CD4-positive, alpha-beta T cell treated with Interleukin-15 for 1 hour (primary cell): ENCODE measurements at places on chromosomes 7 and 10.
A peak's percentile ranks its signal among the peaks of the same experiment; 100 is the strongest.

- no peak for DNase-seq
Observed at GRCh38 chr7:142438235-142438922, 180.5 kb upstream of the PRSS58 start.

- no peak for DNase-seq
Observed at GRCh38 chr10:78588194-78588811, 480.5 kb upstream of the ZMIZ1 start.

DNA sequence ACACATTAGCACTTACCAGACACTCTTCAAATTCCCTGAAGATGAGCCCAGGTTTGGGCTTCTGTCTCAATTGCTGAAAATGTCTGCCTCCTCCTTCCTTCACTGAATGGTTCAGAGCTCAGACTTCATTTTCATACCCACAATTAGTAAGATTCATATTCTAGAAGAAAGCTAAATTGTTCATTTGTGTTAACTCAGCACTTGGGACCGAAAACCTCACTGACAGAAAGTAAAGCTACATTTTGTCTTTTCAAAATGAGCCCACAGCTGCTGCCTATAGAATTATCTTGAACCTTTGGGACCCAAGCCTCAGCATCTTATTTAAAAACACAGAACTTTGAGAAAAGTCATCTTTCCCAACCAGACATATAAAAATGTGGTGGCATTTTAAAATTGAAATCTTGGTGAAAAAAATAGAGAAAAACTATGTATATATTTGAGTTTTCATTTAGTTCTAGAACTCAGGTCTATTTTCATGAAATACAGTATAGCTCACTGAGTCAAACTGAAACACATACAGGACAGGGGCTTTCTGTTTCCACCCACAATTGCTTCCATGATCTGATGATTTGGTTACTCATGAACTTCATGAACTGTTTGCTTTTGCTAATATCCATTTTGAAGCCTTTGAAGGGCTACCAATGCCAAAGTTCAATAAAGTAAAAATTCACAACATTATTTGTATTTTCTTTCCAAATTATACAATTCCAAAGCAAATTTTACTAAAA lies 119.1 kb upstream of the PFKP start:
- DNase-seq, result no peak

- no peak for DNase-seq
Observed at GRCh38 chr10:49174926-49175500, 13.2 kb downstream of the TMEM273 start.

GRCh38 chr7:25069900-25070443 lies 55.1 kb downstream of the CYCS start:
- peak; percentile 30 for DNase-seq

DNA sequence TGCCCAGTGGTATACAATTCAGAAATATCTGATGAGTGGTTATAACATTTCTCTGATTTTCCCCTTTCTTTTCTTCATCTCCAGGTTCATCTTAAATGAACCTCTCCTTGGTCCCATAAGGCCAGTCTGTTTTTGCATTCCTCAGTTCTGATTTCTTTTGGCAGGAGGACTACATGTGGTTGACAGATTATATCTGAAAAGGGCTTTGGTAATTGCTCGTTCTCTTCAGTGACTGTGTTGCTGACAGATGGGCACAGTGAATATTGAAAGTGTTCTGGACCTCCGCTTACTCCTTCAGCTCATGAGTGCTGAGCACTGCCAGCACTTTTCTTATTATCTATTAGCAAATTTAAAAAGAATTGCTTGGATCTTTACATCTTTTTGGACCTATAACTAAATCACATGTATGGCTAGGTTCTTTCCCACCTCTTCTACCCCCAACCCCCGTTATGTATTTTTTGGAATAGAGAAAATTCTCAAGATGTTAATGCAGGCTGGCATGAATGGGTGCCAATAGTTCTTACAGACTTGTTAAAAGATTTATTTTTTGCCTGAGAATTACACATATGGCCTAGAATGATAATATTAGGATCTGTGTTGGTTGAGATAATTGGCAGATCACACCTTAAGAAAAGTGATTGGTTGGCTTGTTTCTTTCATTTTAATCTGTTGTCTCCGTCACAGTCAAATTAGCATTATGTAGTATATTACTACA lies 323.0 kb downstream of the EXOC4 start:
- DNase-seq, result no peak

GRCh38 chr10:35172574-35172973 lies 45.9 kb downstream of the CREM start:
- DNase-seq, result no peak

GRCh38 chr7:149444287-149444686 lies 16.6 kb downstream of the ZNF777 start:
- no peak for DNase-seq

- no peak for DNase-seq
Observed at GRCh38 chr10:28806488-28806941, 129.2 kb downstream of the BAMBI start.

DNA sequence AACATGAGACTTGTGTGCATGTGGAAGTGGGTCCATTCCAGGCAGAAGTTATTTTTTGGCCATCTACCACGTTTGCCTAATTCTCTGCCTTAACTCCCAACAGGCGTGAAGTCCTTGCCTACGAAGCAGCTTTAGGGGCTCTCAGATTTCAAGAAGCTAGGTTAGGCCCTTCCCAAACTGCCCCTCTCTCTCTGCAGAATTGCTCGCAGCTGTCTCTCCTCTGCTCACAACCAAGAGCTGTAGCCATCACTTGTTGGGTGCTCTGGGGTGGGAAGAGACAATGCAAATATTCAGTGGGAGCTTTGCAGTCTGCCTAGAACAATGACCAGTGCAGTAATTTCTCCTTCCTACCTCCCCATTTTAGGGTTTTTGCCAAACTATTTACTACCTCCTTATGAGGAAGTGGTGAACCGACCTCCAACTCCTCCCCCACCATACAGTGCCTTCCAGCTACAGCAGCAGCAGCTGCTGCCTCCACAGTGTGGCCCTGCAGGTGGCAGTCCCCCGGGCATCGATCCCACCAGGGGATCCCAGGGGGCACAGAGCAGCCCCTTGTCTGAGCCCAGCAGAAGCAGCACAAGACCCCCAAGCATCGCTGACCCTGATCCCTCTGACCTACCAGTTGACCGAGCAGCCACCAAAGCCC lies 24.9 kb downstream of the CYP17A1 start:
- DNase-seq, result no peak

DNA sequence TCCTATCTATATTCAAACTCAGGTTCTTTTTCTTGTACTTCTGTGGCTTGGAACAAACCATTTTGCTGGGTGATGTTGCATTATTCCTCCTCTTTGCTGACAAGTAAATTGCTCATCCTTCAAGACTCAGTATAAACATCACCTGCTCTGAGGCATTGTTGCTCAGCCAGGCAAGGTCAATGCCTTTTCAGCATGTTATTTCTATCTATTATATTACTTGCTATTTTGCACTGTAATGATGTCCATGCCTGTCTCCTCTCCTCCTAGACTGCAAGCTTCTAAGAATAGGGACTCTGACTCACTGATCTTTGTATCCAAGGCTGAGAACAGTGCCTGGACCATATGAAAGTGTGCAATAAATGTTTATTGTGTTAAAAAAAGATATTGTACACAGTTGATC lies 293.8 kb downstream of the RNLS start:
- DNase-seq, result no peak

- no peak for DNase-seq
Observed at GRCh38 chr10:76729841-76730487, 907.6 kb downstream of the KCNMA1 start.

- peak; percentile 70 for DNase-seq
Observed at GRCh38 chr10:69515699-69516259, 57.4 kb downstream of the NEUROG3 start.

DNA sequence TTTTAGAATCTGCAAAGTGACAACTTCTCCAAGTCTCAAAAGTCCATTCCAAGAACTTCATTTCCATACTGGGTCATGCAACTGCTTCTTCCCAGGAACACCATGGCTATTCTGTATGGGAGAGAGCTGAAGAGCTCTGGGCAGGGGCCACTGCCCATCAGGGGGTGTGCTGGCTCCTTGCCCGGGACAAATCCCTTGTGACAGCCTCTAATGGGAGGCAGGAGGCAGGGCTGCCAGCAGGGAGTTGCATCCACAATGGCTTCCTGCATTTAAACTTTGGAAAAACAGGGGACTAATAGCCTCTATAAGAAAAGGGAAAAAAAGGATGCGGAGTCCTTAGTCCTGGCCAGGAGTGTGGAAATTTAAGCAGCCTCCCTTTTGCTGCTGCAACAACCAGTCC lies 18.4 kb upstream of the FRMD4A start:
- no peak for DNase-seq

GRCh38 chr7:110835218-110835617 lies 255.7 kb upstream of the LRRN3 start:
- DNase-seq, result no peak

GRCh38 chr7:131013716-131014115 lies 279.7 kb upstream of the KLF14 start:
- DNase-seq, result no peak

- DNase-seq, result no peak
Observed at GRCh38 chr7:40211276-40212003, 76.6 kb downstream of the SUGCT start.

- no peak for DNase-seq
Observed at GRCh38 chr7:143234533-143234875, 12.7 kb downstream of the TAS2R40 start.

DNA sequence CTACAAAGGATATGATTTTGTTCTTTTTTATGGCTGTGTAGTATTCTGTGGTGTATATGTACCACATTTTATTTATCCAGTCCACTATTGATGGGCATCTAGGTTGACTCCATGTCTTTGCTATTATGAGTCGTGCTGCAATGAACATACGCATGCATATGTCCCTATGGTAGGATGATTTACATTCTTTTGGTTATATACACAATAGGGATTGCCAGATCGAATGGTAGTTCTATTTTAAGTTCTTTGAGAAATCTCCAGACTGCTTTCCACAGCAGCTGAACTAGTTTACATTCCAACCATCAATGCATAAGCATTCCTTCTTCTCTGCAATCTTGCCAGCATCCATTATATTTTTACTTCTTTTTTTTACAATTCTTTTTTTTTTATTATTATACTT lies 35.6 kb upstream of the FAM13C start:
- DNase-seq, result no peak

DNA sequence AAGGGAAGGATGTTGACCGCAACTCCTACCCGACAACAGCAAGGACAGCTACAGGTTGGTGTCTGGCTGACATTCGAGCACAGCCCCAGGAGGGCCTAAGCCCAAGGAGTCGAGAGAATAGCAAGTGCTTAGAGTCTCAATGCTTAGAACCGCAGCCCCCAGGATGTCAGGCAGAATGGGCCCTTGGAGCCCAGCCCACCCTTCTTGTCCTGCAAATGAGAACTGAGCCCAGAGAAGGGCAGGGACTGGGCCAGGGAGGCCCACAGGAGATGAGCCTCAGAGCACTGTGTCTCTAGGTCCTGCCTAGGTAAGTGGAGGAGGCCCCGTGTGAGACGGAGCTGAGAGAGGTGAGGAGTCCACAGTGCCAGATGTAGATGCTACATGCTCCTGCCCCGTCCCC lies 173.3 kb upstream of the ZMIZ1 start:
- DNase-seq, result no peak

DNA sequence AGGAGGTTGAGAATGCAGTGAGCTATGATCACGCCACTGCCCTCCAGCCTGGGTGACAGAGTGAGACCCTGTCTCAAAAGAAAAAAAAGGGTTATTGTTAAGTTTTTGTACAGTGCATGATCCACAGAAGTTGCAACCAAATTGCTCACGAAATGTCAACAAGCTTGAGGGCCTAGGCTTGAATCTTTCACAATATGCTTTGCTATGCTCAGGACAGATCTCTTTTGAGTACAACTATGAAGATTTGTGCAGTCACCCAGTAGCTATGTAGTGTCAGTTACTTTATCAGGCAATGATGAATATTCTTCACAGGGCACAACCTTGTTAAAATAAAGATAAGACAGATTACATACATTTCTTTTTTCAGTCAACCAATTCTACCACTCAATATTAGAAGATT lies 109.2 kb downstream of the PRTFDC1 start:
- no peak for DNase-seq

- no peak for DNase-seq
Observed at GRCh38 chr10:117638200-117638599, 95.7 kb downstream of the EMX2 start.

GRCh38 chr7:6250364-6250833 lies 22.0 kb downstream of the CYTH3 start:
- no peak for DNase-seq

DNA sequence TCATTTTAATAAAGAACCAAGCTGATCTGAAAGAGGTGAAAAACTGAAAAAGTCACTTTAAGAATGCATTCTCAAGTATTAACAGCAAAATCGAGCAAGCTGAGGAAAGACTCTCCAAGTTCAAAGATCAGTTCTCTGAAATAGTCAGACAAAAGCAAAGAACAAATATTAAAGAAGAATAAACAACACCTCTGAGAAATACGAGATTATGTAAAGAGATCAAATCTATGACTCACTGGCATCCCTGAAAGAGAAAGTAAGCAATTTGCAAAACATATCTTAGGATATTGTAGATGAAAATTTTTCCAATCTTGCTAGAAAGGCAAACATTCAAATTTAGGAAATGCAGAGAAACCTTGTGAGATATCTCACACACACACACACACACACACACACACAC lies 138.4 kb upstream of the HGF start:
- DNase-seq, result no peak

DNA sequence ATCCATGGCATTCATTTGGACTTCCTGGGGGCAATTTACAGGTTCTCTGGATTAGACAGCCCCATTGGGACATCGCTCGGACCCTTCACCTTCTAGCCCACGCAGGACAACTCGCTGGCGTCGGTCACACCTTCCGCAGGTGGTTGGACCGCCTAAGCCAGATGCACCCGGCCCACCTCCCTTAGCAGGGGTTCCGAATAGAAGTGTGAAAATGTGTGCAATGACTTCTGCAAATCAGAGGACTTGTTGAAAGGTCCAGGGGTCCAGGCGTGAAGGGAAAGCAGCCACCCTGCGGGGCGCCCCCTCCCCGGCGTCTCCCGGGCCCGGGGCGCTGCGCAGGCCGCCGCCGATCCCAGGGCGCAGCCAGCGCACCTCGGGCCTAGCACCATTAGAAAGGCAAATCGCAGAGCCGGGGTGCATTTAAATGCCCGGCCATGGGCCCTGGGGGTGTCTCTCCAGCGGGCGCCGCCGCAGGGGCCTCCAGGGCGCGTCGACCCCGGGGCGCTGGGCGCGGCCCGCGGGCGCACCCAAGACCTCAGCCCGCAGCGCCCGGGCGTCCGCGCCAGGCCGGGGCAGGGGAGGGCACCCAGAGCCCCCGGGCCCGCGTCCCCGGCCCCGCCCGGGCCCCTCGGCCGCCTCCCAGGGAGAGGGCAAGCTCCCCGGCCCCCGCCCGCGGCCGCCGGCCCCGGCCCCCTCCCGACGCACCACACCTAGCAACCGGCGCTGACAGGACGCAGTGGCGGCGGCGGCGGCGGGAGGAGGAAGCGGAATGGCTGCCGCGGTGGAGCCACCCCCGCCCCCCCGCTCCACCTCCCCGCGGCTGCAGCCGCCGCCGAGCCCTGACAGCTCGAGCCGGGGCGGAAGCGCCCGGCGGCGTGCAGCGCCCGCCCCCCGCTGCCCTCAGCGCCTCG lies 1.2 kb downstream of the JAZF1 start:
- peak; percentile 81 for DNase-seq
